ENCODE measurements at places on chromosomes 6 and 20. TPM values are rescaled to one million over a fixed set of nuclear protein-coding genes. Genes with fewer than 3 reads are reported as not detected.

GRCh38 chr6:152721956-152722355, 24.3 kb downstream of the MYCT1 start:
- H3K4me3 ChIP-seq: no peak overlapping the region
- H3K27me3 ChIP-seq: no peaks in the 10 kb centered on the region
- no peak for DNase-seq
- no peaks in the 10 kb centered on the region for H3K36me3 ChIP-seq
- no peak overlapping the region for H3K27ac ChIP-seq

DNA sequence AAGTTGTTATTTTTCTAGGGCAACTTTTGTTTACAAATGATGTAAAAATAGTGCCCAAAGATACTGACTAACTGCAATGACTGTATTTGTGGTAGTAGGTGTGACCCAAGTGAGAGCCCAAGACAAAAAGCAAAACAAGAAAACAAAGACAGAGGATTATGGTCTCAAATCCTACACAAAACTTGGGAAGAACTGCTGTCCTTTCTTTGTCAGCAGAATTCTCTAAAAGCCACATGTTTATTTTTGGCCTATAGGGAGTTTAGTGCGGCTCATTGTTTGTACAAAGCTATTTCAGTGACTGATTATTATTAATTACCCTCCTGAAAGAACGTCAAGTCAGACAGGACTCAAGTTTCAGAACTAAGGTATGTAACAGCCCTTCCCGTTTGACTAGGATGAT, 509.2 kb upstream of the SLC35B3 start:
- no peak for DNase-seq
- H3K4me3 ChIP-seq: no peak overlapping the region
- H3K27me3 ChIP-seq: no peaks in the 10 kb centered on the region
- H3K36me3 ChIP-seq: no peaks in the 10 kb centered on the region
- H3K4me1 ChIP-seq: no peaks in the 10 kb centered on the region

DNA sequence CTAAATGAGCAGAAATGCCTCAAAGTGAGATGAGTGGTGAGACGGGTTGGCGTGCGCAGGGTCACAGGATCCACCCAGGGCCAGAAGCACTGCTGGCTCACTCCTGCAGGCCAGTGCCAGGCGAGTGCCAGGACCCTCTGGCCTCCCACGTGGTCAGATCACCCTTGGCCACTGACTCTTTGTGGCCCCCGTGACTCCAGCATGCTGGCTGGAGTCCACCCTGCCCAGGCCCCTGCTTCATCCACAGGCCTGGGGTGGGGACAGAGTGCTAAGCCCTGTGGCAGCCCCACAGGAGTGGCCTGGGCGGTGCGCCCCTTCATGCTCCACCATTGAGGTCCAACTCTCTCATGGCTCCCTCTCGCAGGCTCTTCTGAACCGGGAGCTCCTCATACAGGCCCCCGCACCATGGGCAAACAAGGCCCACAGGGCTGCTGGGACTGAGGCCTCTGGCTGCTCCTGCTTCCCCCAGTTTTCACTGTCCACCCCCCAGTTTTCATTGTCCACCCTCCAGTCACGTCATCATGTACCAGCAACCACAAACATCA, 61.6 kb downstream of the ABHD12 start:
- no peak overlapping the region for H3K27ac ChIP-seq
- no peak overlapping the region for H3K4me3 ChIP-seq
- H3K27me3 ChIP-seq: no peaks in the 10 kb centered on the region
- peaks cover 15% of the 10 kb centered on the region for H3K4me1 ChIP-seq
- DNase-seq: no peak

Gene ARMC12
- total RNA-seq: not detected

DNA sequence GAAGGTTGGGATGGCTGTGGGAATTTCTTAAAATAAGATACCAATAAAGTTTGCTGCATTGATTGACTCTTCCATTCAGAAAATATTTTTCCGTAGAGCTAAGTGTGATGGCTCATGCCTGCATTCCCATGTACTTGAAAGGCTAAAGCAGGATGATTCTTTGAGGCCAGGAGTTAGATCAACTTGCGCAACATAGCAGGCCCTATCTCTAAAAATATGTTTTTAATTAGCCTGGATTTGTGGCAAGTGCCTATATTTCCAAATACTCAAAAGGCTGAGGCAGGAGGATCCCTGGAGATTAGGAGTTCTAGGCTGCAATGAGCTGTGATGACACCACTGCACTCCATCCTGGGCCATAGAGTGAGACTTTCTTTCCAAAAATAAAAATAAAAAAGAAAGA, 431.2 kb upstream of the PTCHD4 start:
- H3K4me1 ChIP-seq: no peaks in the 10 kb centered on the region
- no peaks in the 10 kb centered on the region for H3K27me3 ChIP-seq
- no peak overlapping the region for H3K4me3 ChIP-seq
- no peaks in the 10 kb centered on the region for H3K36me3 ChIP-seq
- no peak for DNase-seq

Gene SYCP2L
- total RNA-seq: 1.0 TPM

Gene ANKEF1
- 3.8 TPM for total RNA-seq

DNA sequence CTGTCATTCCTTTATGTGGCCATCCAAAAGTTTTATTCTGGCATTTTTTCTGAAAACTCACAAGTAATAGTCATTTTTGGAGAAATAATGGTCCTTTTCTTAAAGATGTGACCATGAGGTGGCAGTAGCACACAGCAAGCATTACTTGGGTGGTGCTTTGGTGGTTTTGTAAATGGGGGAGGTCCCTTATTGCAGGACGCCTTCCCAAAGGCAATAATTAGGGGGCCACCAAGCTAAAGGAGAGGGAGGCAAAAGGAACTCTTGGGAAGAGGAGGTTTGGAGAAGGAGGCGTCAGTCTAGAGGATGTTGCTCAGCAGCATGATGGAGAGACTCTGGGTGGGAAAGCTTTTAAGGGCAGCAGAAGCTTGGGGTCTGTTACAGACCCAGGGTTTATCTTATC, 422.6 kb upstream of the MMS22L start:
- no peak for DNase-seq
- no peaks in the 10 kb centered on the region for H3K27me3 ChIP-seq
- H3K27ac ChIP-seq: no peak overlapping the region
- H3K36me3 ChIP-seq: no peaks in the 10 kb centered on the region
- H3K4me1 ChIP-seq: no peaks in the 10 kb centered on the region

GRCh38 chr6:97462938-97463598, 180.1 kb upstream of the MMS22L start:
- no peaks in the 10 kb centered on the region for H3K36me3 ChIP-seq
- no peaks in the 10 kb centered on the region for H3K27me3 ChIP-seq

Gene FNDC11
- total RNA-seq: 1.3 TPM

- no peak overlapping the region for H3K27ac ChIP-seq
- peaks cover 6% of the 10 kb centered on the region for H3K36me3 ChIP-seq
- H3K27me3 ChIP-seq: no peaks in the 10 kb centered on the region
- DNase-seq: no peak
- H3K4me1 ChIP-seq: peaks cover 19% of the 10 kb centered on the region
Observed at GRCh38 chr6:38141085-38141484, 321.6 kb downstream of the ZFAND3 start.

Gene GTSF1L
- not detected for total RNA-seq

DNA sequence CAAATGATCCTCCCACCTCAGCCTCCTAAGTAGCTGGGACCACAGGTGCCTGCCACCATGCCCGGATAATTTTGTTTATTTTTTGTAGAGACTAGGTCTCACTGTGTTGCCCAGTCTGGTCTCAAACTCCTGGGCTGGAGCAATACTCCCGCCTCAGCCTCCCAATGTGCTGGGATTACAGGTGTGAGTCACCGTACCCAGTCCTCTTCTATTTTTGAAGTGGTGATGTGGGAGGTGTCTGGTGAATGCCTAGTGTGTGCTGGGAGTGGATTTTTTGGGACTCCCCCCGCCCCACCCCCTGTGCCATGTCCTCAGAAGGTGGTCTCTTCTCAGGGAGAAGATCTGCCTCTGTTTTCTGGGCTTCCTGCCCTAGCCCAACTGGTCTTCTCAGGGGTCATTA, 47.9 kb upstream of the CLDN20 start:
- no peak overlapping the region for H3K4me3 ChIP-seq
- no peaks in the 10 kb centered on the region for H3K27me3 ChIP-seq
- no peak for DNase-seq
- H3K27ac ChIP-seq: no peak overlapping the region
- no peaks in the 10 kb centered on the region for H3K4me1 ChIP-seq

- no peaks in the 10 kb centered on the region for H3K36me3 ChIP-seq
- H3K4me1 ChIP-seq: no peaks in the 10 kb centered on the region
- no peak overlapping the region for H3K27ac ChIP-seq
- H3K27me3 ChIP-seq: no peaks in the 10 kb centered on the region
Observed at GRCh38 chr6:46704562-46704961, 16.9 kb downstream of the TDRD6 start.

Gene MAP3K7
- 22.0 TPM for total RNA-seq

Gene PI16
- total RNA-seq: 11.9 TPM

DNA sequence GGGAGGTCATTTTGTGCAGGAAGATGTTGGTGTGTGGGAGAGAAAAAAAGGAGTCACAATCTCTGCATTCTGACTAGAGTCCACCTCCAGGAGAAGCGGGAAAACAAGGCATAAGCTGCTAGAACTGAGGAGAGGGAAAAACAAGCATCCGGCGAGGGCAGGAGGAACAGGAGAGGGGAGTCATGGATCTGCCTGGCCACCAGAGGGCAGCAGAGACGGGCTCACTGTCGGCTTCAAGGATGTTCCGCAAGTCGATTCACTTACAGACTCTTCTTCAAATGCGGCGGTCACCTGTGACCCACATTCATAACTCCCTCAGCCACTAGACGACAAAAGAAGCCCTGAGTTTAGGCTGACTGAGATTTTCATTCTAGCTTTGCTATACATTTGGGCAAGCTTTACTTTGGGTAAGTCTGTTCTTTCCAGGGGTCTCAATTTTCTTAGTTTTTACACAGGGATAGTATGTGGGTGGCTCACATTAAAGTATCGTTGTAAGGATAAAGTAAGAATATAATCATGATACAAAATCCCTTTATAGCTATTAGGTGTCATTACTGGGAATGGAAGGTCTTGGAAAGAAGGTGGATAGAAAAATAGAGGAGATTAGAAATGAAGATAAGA, 6.6 kb upstream of the BTNL2 start:
- H3K27me3 ChIP-seq: peaks cover 43% of the 10 kb centered on the region
- H3K4me3 ChIP-seq: no peak overlapping the region
- H3K4me1 ChIP-seq: peaks cover 5% of the 10 kb centered on the region

DNA sequence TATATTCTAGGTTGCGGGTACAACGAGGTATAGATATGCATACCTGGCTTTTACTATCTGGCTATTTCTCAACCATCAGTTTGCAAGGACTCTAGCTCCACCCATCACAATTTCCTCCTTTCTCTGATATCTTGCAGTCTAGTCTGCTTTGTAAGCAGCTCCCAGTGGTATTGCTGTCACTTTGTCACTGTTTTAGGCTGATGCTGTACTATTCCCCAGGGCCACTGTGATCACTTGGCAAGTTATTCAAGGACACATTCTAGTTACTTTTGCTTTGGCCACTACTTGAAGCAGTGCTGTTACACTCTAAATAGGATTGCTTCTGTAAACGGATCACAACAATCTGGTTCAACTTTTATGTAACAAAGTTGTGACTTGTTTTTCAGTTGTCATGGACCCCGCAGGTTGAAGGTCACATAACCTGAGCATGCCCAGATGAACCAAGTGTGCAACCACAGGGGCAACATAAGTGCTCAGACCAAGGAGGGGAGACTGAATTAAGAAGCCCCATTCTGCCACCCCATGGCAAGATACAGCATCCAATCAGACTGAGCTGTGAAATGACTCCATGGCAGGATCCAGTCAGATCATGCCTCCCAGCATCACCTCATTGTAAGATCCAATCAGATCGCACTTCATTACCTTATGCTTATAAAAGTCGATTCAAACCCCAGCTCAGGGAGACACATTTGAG, 588.4 kb upstream of the CITED2 start:
- no peak overlapping the region for H3K27ac ChIP-seq
- H3K27me3 ChIP-seq: no peaks in the 10 kb centered on the region
- H3K4me3 ChIP-seq: no peak overlapping the region
- no peak for DNase-seq

DNA sequence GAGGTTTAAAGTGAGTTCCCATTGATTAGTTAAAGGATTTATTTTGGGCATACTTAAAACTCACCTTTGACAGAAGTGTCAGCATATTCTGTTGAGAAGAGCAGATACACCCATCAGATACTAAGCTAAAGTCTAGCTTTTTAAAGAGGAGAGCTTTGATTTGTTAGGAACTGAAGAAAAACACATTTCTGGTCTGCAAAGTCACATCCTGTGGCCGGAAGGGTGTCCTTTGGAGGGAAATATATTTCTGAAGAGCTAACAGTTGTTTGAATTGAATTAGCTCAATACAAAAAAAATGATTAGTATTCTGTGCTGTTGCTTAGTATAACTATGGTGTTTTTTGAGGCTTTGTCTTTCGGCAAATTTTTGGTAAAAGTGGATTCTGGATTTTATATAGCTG, 302.7 kb downstream of the RFPL4B start:
- no peak overlapping the region for H3K27ac ChIP-seq
- H3K27me3 ChIP-seq: no peaks in the 10 kb centered on the region
- H3K4me3 ChIP-seq: no peak overlapping the region
- no peaks in the 10 kb centered on the region for H3K4me1 ChIP-seq
- no peaks in the 10 kb centered on the region for H3K36me3 ChIP-seq

Measured in lower lobe of right lung (tissue), 2 donors.